ENCODE measurements at places on chromosomes 4 and X.

GRCh38 chr4:94870146-94870545 lies 112.4 kb downstream of the BMPR1B start:
- no peak for DNase-seq

DNA sequence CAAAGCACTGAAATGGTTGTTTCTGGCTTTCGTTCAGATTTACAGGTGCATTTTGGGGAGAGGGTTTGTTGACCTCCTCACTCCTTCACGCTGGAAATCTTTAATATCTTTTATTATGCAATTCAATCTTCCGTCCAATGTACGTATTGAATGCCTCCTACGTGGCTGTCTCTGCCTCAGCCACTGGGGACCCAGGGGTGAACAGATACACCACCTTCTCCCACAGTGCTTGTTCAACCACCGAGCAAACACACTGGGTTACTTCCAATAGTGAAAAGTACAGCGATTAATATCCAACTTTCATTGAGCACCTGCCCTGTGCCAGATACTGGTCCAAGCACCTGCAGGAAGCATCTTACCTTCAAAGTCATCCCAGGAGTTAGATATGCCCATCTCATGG lies 52.1 kb downstream of the NYX start:
- DNase-seq: no peak

DNA sequence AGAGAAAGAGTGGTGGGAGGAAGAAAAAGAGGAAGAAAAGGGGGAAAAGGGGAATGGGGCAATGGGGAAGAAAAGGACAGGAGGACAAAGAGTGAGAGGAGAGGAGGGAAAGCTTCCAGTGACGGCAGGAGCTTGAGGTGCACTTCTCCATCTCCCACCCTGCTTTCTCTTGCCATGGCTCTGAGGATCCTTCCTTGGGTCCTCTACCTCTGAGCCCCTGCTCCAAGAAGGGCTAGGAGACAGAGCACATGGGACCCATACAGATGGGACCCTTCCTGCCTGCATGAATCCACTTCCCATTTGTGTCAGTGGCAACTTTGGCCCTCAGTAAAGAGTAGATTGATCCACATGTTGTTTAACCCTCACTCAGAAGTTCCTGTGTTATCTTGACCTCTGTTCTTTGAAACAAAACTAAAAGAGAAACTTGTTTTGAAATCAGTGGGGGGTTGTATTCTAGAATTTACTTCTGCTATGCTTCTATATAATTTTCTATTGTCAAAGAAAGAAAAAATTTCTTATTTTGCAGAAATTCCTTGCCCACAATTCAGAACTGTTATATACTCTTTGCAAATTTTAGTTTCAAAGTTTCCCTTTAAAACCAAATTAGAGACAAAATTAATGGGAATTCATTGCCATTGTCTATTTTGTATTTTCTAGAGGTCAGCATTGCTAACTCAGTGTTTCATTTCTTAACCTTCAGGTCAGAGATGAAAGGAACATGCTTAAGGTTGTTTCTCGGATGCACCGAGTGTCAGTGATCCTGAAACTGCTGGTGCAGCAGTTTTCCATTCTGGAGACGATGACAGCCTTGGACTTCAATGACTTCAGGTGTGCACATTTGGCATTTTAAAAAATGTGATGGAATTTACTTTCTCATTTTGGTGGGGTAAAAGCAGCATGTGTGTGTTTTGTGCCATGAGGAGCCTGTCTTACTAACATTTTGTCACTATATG lies 5.0 kb downstream of the TDO2 start:
- DNase-seq: no peak

DNA sequence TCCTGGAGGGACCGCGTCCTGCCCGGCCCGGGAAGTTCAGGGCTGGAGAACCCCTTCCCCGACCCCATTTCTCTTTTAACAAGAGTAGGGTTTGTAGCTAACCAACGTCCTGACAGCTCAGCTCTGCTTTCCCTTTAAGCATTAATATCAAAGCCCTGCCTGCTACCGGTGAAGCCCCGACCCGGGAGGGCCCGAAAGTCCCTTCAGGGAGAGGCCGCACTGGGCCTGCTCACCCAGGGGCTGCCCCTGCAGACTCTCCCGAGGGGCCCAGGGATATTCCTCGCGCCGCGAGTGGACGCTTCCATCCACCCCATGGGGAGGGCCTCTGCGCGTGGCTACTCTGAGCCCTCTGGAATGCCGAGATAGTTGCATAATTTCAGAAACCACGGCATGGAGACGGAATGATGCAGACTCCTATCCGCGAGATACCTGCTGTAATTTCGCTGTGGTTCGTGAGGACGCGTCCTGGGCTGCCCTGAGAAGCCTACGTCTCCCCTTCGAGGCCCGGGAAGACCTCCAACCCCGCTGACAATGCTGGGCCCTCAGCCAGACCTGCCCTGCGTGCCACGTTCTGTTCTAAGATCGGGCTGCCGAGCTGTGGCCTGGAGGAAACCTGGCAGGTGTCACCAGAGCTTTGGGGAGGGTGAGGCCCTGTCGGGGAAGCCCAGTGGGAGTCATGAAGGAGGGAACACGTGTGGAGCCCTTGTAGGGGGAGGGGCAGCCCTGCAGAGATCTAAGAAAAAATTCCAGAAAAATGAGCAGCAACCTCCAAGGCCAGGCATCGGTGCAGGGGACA lies 999 bp upstream of the CTBP1 start:
- no peak for DNase-seq

- no peak for DNase-seq
Observed at GRCh38 chr4:169106696-169107229, 96.7 kb upstream of the CBR4 start.

DNA sequence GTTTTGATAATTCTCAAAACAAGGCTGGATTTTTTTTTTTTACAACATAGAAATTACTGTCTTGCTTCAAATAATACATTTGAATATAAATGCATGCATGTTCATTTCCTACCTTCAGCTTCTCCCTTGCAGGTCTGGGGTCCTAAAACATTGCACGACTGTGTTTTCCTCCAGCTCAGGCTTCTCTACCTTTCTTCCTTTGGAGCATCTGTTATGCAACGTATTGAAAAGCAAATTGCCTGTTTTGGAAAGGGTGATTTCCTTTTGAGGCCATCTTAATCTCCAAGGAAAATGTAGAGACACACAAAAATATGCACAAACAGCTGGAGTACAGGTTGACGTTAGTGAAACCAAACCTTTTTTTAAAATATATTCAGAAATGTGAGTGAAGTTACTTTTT lies 115.6 kb upstream of the TLL1 start:
- DNase-seq: no peak

GRCh38 chrX:40104630-40104984 lies 6.8 kb upstream of the BCOR start:
- no peak for DNase-seq

DNA sequence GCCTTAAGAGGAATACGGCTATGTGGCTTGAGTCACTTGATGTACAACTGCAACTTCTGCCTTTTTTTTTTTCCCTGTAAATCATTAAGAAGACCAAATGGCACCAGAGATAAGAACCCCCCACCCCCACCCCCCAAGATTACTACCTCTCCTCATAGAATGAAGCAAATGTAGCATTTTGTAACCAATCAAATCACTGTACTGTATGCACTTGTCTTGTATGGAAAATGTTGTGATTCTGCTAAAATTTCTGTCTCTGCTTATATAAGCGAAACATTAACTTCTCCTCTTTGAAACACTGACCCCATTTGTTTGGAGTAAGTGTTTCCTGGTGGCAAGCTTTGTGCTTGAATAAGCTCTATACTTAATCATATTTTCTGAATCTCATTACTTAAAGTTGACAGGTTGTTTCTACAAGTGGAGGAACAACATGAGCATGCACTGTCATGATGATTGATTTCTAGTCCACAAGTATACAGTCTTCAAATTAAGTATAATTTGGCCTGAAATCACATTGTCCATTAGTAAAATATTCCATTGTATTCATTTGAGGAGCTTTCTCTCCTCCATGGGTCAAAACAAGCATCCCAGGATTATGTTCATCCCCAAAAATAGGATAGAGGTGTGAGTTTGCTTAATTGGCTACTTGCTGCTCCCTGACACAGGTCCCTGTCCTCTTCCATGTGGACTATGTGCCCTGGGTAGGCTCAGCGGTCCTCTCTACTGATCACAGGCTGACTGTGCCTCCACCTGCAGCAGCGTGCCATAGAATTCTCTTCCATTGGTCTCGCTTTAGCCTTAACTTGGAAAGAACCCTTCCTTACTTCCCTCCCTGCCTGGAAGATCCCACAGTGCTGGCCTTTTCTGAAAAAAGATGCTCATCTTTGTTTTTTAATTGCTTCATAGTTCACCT lies 104.0 kb upstream of the BMP2K start:
- DNase-seq: no peak

GRCh38 chr4:7389719-7390118 lies 45.0 kb downstream of the PSAPL1 start:
- no peak for DNase-seq

DNA sequence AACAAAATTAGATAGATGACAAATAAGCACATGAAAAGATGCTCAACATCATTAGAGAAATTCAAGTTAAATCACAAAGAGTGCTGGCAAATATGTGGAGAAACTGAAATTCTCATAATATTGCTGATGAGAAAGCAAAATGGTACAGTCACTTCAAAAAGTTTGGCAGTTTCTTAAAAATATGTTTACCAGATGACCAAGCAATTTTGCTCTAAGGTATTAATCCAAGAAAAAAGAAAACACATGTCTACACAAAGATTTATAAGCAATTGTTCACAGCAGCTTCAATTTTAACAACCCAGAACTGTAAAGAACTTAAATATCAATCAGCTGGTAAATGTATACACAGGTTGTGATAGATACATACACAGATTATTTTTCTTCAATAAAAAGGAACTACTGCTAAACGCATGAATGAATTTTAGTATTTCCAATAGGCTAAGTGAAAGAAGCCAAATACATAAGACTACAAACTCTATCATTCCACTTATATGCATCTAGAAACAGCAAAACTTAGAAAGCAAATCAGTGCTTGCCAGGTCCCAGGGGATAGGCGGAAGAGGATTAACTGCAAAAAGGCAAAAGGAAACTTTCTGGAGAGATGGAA lies 11.7 kb downstream of the OTUD4 start:
- DNase-seq: no peak

GRCh38 chrX:41522671-41523070 lies 75.5 kb downstream of the NYX start:
- DNase-seq: no peak

DNA sequence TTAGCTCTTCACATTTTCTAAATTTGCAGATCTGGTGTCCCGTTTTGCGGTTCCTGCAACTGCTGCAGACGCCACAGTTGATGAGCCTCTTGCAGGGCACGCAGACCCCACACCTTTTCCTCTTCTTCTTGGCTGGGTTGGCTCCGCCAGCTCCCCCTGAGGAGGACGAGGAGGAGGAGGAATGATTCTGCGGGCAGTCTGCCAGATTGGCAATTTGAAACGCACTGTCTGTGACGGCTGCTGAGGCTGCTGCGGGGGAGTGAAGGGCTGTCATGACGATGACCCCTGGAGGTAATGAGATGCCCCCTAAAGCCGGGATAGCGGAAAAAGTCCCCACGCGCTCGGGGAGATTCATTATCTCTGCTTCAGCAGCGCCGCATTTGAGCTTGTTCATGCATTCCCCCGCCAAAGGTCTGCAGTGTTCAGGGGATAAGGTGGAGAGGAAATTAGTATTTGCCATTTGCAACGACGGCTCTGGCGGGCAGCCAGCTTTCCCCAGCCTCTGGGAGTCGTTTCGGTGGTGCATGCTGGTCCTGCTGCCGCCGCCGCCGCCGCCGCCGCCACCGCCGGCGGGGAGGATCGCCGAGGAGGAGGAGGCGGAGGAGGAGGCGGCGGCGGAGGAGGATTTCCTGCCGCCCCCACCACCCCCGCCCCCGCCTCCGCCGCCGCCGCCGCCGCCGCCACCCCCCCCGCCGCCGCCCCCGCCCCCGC lies 3.8 kb downstream of the CXXC4 start:
- DNase-seq: peak; percentile 49

DNA sequence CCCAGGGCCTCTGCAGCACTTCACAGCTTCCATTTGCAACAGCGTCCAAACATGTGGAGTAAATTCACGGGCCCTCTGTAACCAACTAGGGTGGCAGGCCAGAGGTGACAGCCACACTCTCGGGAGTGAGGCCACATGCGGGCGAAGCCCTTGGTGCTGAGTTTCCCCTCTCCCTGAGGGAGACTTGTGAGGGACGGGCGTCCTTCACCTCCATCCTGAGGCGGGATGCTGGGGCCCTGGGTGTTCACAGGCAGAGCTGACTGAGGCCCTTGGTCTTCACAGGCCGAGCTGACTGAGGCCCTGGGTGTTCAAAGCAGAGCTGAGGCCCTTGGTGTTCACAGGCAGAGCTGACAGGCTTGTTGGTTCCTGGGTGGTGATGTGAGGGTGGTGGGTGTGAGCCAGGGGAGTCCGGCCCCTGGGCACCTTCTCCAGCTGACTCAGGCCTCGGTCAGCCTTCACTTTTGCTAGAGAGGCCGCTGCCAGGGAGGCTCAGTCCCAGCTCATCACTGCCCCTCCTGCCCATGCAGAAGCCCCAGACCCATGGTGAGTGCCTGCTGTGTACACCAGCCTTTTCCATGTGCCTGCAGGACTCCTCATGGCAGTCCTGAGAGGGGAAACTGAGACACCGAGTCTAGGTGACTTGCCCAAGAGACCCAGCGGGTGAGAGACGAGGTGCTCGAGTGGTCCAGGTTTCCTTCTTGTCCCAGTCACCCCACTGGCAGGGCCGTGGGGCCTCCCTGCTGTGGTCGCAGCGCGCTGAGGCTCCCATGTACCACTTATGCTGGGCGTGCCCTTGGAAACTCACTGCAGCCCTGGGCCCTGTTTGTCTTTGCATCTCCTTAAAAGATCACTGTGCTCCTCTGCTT lies 8.5 kb downstream of the WFS1 start:
- no peak for DNase-seq

GRCh38 chr4:117293784-117294183 lies 208.4 kb upstream of the TRAM1L1 start:
- no peak for DNase-seq

GRCh38 chrX:7586126-7586525 lies 256.8 kb upstream of the VCX start:
- no peak for DNase-seq

- no peak for DNase-seq
Observed at GRCh38 chr4:87032884-87033533, 98.2 kb downstream of the AFF1 start.

GRCh38 chr4:74941123-74941522 lies 8.2 kb downstream of the PARM1 start:
- DNase-seq: no peak

GRCh38 chr4:80116516-80116915 lies 43.5 kb upstream of the ANTXR2 start:
- DNase-seq: no peak

DNA sequence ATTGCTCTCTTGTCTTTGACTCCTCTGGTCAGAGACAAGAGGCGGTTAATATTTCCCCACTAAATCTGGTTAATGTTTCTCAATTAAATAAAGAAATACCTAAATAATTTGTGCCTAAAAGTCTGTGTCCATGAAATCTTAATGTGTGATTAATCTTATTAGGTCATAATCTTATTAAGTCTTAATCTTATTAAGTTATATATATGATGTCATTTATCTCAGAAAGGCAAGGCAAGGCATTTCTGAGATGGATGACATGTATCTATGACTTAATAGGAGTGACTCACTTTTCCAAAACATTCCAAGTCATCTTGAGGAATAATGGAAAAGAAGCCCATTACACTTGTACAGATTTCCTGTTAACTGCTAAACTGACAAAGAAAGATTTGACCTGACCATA lies 74.7 kb downstream of the TRAM1L1 start:
- no peak for DNase-seq
